ENCODE measurements at places on chromosomes 11 and 22.

DNA sequence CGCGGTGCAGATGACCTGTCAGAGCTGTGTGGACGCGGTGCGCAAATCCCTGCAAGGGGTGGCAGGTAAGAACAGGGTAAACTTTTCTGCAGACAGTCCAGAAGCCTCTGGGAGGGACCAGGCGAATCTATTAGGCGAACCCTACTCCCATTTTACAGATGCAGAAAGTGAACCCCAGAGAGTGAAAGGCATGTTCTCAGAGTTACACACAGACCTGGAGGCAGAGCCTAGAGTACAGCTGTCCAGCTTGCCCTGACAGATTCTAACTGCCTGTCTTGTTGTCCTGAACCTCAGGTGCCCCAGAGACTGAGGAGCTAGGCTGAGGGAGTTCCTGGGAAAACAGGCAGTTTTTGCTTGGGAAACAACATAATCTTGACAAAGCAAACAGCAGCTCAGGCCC lies 665 bp downstream of the CCS start:
- DNase-seq, result no peak

DNA sequence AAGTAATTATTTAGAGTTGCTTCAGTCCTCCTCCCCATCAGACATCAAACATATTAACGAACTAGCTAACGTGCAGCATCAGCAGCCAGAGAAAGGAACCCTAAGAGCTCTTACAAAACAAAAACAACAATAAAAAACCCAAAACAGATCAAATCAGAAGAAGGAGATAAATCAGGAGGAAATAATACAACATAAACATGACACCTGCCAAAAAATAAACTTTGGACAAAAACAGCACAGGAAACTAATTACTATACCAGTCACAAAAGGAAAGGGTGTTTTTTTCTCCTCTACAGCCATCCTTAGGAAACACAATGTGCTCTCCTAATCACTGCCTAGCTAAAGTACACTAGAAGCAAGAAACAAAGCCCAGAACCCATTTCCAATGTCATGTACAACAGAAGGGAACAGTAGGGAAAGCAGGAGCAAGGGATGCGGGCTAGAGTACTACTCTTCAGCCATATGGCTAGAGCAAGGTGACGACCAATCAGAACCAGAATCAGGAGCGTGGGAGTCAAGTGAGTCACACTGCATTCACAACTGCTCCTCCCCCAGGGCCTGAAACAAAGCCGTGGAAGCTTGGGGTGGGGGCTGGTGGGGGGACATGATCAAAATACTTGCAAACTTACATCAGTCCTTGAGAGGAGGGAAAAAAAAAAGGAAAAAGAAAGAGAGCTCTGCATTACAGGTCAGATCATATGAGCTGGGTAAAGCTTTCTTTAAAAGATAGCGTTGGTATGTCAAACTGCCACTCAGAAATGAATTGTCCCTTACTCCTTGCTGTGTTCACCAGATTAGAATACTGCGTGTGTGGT lies 60.4 kb downstream of the LARGE2 start:
- DNase-seq, result peak; percentile 83

GRCh38 chr11:64865286-64866172 lies 12.9 kb downstream of the EHD1 start:
- DNase-seq, result peak; percentile 92

DNA sequence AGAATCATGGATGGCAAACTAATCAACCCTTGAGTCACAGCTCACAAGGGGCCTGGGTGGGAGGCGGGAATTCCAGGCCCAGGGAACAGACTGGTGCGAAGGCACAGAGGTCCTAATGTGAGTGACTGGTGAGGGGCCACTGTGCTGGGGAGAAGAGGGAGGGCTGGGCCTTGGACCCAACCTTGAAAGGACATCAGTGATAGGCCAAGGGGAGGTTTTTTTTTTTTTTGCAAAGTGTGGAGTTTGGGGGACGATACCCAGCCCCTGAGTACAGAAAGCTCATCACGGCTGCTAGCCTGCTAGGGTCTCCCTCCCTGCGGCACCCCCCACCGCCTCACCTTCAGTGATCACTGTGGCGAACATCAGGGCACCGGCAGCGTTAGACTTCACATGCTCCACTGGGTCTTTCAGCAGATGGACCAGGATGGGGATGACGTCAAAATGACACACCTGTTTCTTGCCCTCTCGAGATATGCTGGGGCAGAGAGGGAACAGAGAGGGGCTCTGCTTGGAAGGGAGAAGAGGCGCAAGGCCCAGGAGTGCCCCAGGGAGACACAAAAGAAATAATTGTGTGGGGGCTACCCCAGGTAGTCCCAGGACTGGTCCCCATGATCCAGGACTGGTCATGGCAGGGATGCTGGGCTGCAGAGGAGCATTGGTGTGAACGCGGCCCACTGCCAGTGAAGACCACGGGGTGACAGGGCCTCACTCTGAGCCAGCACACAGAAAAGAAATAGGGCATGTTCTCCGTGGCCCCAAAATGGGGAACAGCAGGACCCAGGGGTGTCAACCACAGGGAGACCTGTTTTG lies 8.6 kb upstream of the GNAZ start:
- DNase-seq, result no peak

DNA sequence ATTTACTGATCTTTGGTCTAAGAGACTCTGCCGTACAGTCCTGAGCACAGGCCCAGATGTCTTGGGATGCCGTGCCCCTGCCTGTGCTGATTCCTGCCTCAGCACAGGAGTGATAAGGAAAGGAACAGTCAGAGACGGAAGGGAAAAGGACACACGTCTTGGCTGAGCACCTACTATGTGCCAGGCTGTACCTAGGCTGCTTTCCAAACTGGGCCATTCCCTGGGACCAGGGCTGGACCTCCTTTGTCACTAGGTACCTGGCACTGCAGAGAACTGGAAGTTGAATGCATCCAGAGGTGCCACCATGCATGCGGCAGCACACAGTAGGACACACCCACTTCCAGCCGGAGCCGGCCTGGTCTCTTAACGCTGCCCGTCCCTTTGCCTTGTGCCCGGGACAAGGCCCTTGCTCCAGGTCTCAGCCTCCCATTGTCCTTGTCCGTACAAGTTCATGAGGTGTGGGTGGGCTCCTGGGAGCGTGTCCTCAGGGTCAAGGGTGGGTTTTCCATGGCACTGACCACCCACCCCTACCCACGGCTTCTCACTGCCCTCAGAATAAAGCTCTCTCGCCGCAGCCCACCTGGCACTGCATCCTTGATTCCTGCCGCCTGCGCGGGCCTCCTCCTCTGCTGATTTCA lies 1.1 kb upstream of the SSTR3 start:
- DNase-seq, result no peak

GRCh38 chr22:19224985-19225384 lies 46.4 kb upstream of the SLC25A1 start:
- no peak for DNase-seq

DNA sequence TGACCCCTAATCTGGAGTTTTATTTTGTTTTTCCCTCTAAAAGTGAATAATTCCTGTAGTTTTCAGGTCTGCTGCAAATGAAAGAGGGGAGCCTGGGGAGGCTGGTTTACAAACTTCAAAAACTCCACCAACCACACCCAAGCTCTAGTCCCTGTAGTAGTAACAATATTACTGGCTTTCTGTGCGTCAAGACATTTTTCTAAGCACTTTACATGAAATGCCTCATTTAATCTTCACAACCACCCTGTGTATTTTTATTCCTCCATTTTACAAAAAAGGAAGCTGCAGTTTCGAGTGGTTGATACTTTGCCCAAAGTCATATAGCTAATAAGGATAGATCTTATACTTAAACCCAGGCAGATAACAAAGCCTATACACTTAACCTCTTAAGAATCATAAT lies 23.5 kb downstream of the CTNND1 start:
- no peak for DNase-seq

DNA sequence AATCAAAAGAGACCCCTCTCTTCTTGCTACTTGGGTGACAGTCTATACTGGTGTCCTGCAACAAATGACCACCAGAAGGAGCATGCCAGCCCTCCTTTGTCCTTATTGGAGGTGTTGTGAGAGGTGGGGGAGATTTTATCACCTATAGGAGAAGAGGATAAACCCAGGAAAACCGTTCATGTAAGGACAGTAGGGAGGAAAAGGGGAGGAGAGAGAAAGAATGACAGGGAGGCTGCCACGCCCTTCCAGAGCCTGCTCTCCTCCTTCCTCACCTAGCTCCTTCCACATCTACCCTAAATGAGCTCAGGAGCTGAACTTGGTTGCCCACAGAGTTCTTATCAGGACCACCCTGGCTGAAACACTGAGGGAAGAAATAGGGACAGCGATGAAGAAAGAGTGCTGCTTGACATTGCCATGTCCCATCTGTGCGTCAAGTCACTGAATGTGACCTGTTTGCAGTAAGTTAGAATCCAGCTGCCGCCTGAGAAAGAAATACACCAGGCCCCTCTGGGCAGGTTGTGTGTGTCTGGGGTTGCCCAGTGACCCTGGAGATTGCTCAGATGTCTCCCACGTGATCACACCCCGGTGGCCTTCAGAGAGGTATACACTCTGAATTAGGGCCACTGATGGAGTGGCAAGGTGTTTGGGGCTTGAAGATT lies 40.4 kb upstream of the ETS1 start:
- DNase-seq, result no peak

DNA sequence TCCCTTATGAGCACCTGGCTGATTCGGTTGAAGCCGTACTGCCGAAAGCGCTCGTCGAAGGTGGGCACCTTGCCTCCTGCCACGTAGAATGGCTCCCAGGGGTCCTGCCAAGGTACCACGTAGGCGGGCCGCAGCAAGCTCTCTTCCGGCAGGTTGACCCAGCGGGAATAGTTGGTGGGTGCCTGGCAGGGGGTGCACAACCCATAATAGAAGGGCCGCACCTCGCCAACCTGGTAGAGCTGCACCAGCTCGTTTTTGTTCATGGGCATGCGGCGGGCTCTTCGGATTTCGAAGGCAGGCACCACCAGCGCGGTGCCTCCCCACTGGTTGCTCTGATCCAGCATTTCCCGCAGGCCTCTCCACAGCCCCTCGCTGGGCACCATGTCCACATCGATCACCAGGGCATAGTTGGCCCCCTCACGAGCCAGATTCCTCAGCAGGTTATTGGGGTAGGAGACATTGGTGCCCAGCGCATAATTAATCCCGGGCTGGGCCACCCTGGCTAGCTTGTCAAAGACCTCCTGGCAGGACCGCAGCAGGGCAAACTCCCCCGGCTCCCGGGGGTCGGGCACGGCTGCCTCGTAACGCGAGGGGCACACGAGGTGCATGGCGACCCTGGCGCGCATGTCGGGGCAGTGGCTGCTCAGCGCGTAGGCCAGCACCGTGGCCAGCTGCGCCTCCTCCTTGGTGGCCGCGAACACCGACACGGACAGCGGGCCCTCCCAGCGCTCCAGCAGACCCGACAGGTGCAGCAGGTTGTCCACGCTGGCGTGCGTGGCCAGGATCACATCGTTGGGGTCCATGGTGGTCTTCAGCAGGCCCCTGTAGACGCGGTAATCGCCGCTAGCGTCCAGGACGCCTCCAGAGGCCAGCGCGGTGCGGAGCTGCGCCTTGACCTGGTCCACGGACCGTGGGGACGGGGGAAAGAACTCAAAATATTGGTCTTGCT lies 679 bp downstream of the B4GAT1 start:
- no peak for DNase-seq

GRCh38 chr11:69967484-69967883 lies 110.6 kb upstream of the ANO1 start:
- no peak for DNase-seq

DNA sequence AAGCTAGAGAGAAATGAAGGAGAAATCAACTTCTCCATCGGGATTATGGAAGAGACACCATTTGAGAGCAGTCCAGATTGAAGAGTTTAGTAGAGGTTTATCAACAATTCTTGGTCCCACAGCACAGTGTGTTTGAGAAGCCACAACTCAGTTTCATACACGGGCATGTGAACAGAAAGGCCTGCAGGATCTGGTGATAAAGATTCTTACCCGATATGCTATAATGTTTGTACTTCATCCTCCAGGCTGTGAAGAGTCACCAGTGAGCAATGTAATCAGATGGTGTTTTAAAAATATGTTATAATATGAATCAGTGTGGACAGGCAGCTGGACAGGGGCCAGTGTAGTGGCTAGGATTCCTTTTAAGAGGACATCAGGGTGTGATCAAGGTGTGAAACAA lies 29.7 kb upstream of the VWA5A start:
- DNase-seq, result no peak

DNA sequence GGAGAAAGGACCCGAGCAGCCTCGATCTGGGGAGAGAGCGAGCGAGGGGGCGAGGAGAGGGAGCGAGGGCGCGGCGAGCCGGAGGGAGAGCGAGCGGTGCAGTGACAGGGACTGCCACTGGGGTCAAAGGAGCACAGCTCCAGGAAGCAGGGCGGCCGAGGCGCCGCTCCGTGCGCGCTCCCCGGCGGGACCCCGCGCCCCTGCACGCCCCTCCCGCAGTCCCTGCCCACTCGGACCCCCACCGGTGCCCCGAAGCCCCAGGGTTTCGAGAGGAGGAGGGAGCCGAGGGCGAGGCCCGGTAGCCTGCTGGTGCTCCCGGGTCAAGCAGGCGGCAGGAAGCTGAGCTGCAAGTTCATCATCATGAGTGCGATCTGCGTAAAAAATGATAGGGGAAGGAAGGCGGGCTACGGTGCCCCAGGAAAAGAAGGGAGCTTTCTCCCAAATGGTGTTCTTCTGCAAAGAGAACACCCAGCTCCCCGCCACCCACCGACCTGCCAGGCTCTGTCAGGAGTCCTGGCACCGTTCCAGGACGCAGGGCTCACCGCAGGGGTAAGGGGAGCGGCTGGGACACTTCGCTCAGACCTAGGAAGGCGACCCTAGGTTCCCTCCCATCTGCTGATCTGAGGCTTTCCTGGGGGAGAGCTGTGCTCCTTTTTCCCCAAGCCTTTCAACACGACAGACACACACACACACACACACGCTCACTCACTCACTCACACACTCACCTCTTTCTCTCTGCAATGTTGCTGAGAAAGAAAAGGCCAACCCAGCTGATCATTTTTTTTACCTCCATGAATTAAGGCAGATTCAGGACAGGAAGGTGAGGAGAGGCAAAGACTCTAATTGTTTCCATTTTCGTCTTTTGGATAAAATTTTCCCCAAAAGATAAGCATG lies at the start of gene MPPED2:
TSS of gene MPPED2 (minus strand) at position 103 of the 894 bp plus-strand sequence. CDS start 5,980 bp downstream, outside the sequence.
- DNase-seq, result no peak

GRCh38 chr11:5178046-5178837 lies 22.2 kb downstream of the OR51V1 start:
- no peak for DNase-seq
